ENCODE measurements at places on chromosomes 2 and 18.

DNA sequence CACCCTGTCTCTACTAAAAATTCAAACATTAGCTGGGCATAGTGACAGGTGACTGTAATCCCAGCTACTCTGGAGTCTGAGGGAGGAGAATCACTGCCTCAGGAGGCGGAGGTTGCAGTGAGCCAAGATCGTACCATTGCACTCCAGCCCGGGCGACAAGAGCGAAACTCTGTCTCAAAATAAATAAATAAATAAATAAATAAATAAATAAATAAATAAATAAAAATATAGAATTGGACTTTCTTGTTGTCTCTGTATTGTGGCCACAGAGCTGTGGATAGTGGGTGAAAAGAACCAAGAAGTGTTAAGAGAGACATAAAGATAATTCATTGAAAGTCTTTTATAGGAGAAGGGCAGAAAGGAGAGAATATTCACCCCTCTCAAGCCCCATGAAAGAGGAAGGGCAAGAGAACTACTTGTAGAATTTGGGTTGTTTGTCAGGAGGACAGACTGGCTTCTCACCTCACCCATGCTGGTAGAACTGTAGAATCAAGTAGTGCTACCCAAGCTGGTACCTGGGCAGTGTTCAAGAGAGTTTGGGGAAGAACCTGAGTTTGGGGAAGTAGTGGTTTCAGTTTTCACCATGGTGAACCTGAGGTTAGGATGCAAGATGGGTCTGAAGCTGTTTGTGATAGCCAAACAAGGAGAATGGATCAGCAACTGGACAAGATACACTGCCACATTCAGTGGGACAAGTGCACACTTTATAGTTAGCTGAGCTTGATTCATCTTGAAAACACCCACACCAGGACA lies 256.5 kb downstream of the CD226 start:
- no peak for DNase-seq

GRCh38 chr2:152613235-152613634 lies 104.0 kb downstream of the PRPF40A start:
- no peak for DNase-seq

DNA sequence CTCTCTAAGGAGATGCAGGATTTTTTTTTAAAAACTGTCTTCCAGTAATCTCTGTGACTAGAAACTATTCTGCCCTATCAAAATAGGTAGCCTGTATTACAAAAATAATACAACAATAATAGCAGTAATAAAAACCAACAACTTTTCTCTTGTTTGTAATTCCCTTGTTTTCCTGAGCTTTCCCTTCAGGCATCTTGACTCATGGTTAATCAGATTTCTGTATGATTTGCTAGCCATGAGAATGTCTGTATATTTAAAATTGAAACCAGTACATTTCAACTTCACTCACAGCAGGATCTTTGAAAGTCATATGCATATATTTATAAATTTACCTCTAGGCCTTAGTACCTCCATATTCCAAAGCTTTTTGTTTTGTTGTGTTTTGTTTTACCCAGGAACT lies 38.2 kb downstream of the SLC4A10 start:
- DNase-seq = no peak

- DNase-seq = no peak
These were observed 141.5 kb downstream of the KCNH7 start for GRCh38 chr2:162697111-162697510.

GRCh38 chr2:23988371-23988770 lies 21.5 kb upstream of the MFSD2B start:
- no peak for DNase-seq

DNA sequence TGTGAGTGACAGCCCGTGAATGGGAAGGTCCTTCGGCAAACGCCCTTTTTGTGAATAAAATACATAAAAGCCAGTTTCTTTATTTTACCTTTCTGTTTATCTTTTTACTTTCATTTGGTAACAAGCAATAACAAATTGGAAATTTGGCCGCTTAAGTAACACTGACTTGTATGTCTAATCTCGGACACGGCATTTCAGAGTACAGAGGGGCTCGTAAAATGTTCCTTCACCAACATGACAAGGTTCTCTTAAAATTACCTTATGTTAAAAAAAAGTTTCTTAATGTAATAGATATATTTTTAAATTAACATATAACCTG lies 558 bp upstream of the NEMP2 start:
- DNase-seq = no peak

DNA sequence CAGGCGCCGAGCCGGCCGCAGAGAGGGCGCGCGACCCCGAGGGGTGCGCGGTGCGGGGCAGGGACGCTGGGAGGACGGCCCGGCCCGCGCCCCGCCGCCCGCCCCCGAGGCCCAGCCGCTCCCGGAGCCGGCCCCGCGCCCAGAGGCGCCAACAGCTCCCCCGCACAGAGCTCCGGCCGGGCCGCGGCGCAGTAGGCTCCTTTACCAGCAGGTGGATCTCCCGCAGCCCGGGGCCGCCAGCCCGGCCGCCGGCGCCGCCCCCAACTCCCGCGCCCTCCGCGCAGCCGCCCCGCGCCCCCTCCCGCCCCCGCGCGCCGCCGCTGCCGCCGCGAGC lies 258 bp downstream of the MGAT4A start:
- peak; percentile 68 for DNase-seq

- DNase-seq = no peak
These were observed 5.5 kb upstream of the GPR45 start for GRCh38 chr2:105236060-105236424.

DNA sequence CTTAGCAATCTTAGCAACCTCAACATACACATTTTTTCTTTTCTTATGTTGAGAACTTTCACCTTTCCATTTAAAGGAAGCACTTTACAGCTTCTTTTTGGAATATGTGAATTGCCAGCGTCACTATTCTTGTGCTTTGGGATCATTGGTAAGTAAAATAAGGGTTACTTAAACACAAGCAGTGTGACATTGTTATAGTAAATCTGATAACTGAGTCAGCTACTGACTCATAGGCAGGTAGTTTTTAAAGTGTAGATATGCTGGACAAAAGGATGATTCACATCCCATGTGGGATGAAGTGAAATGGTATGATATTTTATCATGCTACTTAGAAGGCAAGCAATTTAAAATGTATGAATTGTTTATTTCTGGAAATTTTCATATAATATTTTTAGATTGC lies 637.2 kb downstream of the DCDC2C start:
- DNase-seq = no peak

DNA sequence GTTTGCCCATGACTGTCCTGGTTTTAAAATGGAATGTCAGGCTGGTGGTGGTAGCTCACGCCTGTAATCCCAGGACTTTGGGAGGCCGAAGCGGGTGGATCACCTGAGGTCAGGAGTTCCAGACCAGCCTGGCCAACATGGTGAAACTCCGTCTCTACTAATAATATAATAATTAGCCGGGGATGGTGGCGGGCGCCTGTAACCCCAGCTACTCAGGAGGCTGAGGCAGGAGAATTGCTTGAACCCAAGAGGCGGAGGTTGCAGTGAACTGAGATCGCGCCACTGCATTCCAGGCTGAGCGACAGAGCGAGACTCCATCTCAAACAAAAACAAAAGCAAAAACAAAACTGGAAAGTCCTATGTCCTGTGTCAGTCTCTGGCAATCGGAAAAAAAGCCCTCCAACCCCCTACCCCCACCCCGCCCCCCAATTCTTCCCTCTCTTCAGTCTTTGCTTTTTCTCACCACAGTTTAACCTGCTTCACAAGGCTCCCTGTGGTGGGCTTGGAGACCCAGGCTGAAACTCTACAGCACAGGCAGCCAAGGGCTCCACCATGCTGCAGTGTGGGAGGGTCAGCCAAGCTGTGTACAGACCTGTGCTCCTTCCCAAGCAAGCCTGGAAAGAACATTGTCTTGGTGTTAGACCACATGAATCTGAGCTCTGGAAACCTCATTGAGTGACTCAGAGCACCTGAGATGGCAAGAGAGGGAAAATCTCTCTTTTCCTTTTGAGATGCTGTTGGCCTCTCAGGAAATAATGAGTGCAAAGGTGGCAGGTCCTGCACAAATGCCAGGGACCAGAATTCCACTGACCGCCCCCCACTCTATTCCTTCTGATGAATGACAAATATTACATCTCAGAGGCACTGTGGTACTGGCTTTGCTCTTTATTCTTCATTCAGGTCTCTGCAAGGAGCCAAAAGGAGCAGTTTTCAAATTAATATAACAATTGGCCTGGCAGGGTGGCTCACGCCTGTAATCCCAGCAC lies 16.7 kb downstream of the MYCN start:
- no peak for DNase-seq
